ENCODE measurements at places on chromosomes 1 and 21.

DNA sequence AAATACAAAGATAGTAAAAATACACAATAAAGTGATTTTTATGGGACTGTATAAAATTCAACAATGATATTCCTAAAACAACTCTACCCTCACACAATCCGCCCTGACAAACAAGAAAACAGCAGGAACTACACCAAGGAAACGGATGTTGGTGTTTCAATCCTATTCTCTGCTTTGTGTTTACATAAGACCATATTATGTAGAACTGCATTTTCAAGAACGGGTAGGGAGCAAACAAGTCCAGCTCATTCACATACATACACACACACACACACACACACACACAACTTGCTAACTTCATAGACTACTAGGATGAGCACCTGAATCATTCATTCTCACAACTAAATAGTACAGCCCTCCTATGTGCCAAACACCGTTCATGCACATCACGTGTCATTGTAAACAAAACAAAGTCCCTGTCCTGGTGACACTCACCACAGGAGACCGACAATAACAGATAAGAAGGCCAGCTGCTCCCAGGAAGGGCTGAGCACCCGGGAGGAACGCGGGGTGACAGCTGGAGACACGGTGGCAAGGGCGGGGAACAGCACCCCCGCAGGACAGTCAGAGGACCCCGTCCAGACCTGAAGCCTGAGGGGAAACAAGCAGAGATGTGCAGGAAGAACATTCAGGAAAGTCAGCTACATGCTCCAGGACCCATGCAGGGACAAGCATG, 43.0 kb downstream of the NPHP4 start:
- no peak for DNase-seq

DNA sequence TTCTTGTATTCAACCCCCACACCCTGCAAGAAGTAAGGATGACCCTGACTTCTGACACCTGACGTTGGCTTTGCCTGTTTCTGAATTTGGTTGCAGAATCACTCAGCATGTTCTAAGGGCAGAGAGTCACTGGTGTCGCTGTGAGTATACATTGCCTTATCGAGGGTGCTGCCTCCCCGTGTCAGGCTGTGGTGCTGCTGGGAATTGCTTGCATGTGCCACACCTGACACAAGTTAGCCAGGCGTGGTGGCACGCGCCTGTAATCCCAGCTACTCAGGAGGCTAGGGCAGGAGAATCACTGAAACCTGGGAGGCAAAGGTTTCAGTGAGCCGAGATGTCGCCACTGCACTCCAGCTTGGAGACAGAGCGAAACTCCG, 45.9 kb downstream of the WDR4 start:
- DNase-seq = peak; percentile 27

- no peak for DNase-seq
These were observed 15.9 kb downstream of the ATF6 start for GRCh38 chr1:161781995-161782394.

- no peak for DNase-seq
These were observed 38.2 kb downstream of the RABIF start for GRCh38 chr1:202850593-202851362.

GRCh38 chr21:34073032-34073748, at the start of the genes MRPS6 and SLC5A3:
MRPS6 (plus strand) TSS chr21:34073578; CDS start chr21:34073701, 123 bp downstream.
SLC5A3 (plus strand) TSS chr21:34073578; CDS start chr21:34095199, 21,621 bp downstream.
- DNase-seq = peak; percentile 97

GRCh38 chr21:32403201-32403777, 9.2 kb upstream of the EVA1C start:
- DNase-seq = peak; percentile 84

- peak; percentile 18 for DNase-seq
These were observed at the start of gene GJB3 for GRCh38 chr1:34781071-34781843. GJB3 (plus strand) TSS chr1:34781214; CDS start chr1:34784763, 3,549 bp downstream.

DNA sequence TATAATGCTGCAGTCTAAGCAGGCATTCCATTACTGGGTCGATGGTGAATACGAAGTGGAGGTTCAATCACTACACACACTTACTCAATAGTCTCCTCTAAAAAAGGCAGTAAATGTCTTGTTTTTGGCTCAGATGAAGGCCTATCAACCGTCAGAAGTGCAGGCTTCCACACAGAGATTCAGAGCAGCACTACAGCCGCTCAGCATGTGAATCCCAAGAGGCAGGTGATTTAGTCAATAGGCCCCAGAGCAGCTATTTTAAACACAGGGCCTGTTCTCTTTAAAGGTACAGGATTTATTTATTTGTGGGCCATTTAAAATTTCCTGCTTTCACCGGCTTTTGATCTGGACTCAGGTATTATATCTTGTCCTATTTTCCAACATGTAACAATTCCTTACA, 293.7 kb downstream of the RGS7 start:
- DNase-seq = no peak

- no peak for DNase-seq
These were observed 63.2 kb upstream of the GNG4 start for GRCh38 chr1:235712812-235713211.

DNA sequence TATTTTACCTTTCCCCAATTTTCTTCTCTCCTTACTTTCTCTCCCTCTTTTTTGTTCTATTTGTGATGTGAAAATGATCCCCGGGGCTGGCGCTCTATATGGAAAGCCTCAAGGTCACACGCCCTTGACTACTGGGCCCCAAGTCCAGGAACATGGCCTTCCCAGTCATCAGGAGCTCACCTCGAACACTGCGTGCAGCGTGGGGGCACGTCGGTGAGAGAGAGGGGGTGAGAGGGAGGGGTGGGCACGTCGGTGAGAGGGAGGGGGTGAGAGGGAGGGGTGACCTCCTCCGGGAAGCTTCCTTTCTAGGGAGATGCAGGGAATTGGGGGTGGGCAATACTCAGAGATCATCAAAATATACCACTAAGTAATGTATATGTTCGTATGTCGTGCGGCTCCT, 94.6 kb upstream of the TMPRSS2 start:
- no peak for DNase-seq

- peak; percentile 86 for DNase-seq
These were observed 60.3 kb upstream of the KRTAP19-8 start for GRCh38 chr21:31098576-31099005.

- peak; percentile 59 for DNase-seq
These were observed 958 bp downstream of the LYPLAL1 start for GRCh38 chr1:219174460-219175211.

DNA sequence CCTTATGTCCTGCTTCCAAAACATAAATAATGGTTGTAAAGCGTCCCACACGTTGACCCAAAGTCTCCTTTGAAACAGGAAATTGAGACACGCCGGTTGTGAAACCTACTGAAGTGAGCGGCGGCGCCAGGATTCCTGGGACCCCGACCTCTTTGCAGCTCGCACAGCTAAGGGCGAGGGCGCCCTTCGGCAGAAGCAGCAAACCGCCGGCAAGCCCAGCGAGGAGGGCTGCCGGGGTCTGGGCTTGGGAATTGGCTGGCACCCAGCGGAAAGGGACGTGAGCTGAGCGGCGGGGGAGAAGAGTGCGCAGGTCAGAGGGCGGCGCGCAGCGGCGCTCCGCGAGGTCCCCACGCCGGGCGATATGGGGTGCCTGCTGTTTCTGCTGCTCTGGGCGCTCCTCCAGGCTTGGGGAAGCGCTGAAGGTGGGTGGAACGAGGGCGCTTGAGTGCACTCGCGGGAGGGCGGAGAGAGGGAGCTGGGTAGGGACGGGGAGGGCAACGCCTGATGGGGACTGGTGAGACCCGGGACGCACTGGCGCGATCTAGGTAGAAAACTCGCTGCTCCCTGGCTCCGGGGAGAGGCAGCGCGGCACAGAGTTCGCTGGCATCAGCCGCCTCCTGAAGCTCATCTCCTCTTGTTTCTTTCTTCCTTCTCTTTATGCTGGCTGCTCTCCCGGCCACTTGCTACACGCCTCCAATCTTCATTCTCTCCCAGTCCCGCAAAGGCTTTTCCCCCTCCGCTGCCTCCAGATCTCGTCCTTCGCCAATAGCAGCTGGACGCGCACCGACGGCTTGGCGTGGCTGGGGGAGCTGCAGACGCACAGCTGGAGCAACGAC, at the start of gene CD1D:
Gene CD1D (plus strand): TSS at position 155 of the 836 bp plus-strand sequence. CDS start 207 bp downstream, at position 362.
- DNase-seq = peak; percentile 74

GRCh38 chr1:210940081-210940617, 193.8 kb downstream of the KCNH1 start:
- DNase-seq = no peak

DNA sequence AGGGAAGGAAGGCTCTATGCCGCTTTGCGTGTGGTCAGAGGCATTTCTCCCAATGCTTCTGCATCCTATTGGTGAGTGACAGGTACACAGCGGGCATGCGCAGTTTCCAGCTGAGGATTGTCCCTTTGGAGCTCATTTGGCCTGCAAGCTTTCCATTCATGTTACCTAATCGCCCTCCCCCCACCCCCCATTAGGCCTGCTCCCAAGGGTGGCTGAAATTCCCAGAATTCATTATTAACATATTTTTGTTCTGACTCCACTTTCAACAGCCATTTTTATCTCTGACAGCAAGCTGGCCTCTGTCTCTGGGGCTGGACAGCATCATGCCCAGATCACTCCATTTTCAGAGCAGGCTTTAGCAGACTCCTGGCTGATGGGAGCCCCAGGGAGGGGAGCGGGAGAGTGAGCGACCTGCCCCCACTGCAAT, 25.6 kb downstream of the MIS18A start:
- no peak for DNase-seq

DNA sequence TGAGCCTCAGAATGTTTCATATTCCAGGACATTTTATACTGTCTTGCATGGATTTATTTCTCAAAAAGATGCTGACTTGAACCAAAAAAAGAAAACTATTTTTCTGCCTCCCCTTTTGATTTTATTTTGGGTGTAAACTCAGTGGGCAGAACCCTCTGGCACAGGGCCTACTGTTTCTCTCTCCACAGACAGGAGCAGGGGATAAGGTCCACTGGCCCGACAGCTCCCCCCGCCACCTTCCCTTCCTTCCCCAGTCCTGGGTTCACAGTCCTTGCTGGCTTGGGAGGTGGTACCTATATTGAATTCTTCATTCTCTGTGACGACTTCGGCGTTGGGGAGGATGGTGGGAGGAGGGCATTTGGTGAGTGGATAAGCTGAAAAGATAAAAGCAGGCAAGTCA, 114.3 kb downstream of the ZSCAN20 start:
- no peak for DNase-seq

- DNase-seq = no peak
These were observed 74.8 kb upstream of the BMP8A start for GRCh38 chr1:39416609-39417008.

DNA sequence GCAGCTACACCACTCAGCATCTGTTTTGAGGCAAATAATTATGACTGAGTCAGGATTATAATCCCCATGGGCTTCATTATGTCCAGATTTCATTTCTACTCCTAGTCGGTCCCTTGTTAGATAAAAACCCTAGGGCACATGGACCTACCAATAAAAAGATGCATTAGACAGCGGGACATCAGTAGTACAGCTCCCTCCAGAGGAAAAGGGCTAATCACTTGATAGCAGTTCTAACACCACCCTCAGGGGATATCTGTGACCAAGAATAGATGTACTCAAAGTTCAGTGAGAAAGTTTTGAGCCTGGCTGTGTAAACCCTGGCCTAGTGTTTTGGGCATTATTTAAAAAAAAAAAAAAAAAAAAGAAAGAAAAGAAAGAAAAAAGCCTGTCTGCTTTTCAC, 10.0 kb downstream of the GJA8 start:
- no peak for DNase-seq

GRCh38 chr1:173195596-173196088, 11.5 kb downstream of the TNFSF4 start:
- DNase-seq = no peak

GRCh38 chr1:48182439-48182838, 40.1 kb upstream of the SLC5A9 start:
- no peak for DNase-seq

DNA sequence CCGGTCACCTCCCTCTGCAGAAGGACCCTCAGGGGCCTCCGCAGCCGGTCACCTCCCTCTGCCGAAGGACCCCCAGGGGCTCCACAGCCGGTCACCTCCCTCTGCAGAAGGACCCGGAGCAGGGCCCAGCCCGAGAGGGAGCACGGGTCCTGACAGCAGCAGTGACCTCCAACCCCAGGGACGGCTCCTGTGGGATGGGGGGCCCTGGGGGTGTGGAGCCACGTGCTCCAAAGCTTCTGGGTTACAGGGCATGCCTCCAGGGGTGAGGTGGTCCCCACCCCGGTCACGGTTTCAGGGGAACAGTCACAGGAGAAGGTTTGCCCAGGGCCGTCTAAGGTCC, 40.3 kb downstream of the SLC19A1 start:
- no peak for DNase-seq

DNA sequence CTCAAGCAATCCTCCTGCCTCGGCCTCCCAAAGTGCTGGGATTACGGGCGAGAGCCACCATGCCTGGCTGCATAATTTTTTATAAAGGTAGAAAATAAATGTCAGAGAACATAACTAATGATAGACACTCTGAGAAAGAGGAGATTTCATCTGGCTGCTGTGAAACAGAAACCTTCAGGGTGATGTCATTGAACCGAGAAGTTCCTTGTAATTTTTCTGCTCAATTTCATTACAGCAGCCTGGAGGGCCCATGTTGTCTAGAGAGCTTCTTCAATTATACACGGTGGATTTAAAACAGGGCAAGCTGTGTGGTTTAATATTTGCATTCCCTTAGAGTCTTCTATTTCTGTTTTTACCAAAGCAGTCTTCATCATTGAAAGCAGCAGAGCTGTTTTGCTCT, 64.3 kb upstream of the MORC3 start:
- DNase-seq = no peak

GRCh38 chr1:41361495-41362356, 492 bp downstream of the FOXO6 start:
- DNase-seq = no peak

GRCh38 chr1:207102146-207102545, 1.9 kb upstream of the C4BPA start:
- DNase-seq = no peak

DNA sequence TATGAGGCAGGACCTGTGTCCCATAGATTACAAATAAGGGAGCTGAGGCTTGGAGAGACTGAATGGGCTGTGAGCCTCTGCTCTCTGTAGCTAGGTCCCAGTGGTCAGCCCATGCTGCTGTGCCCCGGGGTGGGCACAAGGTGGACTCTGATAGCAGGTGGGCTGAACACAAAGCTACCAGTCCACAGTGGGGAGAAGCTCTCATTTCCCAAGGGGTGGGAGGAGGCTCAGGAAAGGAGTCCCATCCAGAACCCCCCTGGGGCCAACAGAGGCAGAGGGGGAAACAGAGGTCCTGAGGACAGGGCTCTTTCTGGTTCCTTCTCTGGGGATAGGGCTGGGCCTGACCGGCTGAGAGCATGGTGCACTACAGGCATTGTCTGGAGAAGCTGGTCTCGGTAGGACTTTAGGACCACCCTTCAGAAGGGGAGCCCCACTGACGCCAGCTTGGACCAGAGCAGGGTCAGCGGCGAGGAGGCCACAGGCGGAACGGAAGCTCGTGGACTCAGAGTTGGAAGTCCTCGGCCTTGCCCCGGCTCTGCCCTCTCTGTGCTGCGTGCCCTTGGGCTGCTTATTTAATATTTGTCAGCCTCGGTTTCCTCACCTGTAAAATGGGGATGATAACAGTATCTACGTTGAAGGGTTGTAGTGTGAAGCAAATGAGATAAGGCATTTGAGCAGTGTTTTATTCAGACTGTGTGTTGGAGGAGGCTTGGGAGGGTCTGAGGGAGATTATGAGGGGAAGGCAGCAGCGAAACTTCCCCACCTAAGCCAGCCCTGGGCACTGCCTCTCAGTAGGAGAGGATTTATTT, 26.6 kb downstream of the SDE2 start:
- DNase-seq = no peak

GRCh38 chr1:207812778-207813511, 61.1 kb downstream of the CD46 start:
- DNase-seq = no peak

All from suppressor macrophage (primary cell).